ENCODE measurements at places on chromosomes 7 and 10.

DNA sequence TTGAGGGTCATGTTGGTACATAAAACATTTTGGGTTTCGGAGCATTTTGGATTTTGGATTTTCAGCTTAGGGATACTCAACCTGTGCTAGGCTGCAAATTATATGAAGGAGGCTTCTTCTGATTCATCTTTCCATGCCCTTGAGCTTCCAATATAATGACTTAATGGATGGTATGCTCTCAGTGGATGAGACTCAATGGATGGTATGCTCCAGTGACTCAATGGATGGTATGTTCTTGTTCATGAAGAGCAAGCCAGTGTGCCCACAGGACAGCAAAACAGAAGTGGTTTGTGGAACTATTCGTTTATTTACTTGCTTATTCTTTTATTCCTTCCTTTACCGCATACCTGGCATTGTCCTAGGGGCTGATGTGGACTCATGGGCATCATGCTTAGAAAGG is 969.6 kb downstream of the LRMDA start:
- no peak for DNase-seq

GRCh38 chr7:87413029-87413428 is 62.5 kb downstream of the ABCB4 start:
- DNase-seq, result no peak

- DNase-seq, result no peak
Observed at GRCh38 chr10:101287997-101288635, 58.9 kb upstream of the LBX1 start.

DNA sequence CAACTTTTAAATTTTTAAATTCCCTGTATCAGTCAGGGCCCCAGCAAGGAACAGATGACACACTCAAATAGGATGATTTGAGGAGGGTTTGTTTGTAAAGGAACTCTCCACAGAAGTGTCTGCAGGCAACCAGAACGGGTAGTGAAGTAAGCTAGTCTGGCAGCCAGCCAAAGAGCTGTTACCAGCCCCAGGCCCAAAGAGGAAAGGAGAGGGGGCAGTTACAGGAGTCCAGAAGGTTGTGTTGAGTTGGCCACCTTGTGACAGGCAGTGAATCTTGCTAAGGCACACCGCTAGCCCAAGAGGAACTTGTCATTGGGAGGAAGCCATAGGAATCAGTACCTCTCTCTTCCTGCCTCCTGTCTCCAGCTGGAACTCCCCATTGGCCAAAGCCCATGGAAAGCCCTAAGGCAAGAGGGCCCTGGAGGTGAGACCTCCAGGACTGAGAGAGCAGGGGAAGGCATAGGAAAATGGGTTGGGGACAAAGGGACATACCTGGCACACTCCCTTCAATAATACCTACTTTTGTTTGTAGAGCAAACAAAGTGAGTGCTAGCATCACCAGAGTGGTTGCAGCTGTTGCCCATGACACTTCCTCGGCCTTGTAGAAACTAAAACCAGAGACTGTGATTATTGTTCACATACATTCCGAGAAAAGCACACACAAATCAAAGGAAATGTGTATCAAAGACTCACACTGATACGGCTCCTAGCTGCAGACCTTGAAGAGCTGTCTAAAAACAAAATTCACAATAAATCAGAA is 25.4 kb upstream of the GATAD1 start:
- DNase-seq, result no peak

GRCh38 chr7:91194841-91195240 is 69.4 kb upstream of the FZD1 start:
- no peak for DNase-seq

- no peak for DNase-seq
Observed at GRCh38 chr7:82530361-82530760, 86.8 kb upstream of the CACNA2D1 start.

DNA sequence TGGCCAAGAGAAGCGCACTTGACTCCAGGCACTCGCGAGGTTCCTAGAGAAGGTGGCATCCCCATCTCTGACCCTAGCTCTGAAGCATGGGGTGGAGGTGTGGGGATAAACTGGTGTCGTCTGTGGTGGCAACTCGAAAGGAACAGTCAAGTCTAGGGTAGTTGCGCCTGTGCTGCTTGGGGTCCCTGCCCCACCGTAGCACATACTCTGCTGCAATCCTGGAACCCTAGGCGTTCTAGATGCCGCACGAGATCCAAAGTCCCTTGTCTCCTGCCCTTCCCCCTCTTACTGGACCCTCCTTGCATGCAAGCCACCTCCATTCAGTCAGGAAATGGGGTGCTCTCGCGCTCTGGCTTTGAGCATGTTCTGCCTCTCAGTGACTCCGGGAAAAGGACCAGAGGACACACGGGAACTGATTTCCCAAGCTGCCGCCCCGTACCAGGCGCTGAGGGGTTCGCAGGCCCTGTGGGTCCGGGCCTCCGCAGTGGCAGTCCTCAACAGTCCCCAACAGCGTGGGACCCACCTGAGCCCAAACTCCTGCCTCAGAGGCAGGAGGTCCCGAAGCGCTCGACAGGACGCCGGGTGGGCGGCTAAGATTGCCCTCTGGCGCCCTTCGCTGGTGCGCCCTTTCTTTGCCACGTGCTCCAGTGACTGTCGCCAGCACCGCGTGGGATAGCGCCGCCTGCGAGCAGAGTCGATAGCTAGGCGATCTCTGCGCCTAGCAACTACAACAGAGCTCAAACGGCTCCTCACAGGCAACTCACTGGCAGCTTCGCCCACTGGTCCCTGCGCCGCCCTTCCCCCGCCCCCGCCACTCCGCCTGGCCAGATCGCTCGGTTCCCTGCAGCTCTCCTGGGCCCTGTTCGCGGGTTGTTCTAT is 452.0 kb downstream of the REEP3 start:
- no peak for DNase-seq

DNA sequence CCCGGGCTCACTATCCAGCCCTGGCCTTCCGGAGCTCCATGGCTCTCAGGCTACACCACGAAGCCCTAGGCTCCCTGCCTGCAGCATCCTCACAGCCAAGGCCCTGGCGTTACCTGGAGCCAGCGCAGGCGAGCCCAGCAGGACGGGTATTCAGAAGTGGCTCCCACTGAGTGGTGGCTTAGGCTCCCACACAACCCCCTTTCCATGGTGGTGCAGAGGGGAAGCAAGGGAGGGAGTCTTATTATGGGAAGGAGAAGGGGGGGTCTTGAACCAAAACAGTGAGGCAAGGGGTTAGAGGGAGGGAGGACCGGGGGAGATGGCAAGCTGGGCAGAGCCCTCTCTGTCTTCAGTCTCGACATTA is 29.6 kb upstream of the NDST2 start:
- DNase-seq, result no peak

GRCh38 chr10:43083764-43084163 is 6.9 kb downstream of the RET start:
- no peak for DNase-seq

GRCh38 chr10:70967591-70968587 is 79.5 kb upstream of the PCBD1 start:
- DNase-seq, result no peak

DNA sequence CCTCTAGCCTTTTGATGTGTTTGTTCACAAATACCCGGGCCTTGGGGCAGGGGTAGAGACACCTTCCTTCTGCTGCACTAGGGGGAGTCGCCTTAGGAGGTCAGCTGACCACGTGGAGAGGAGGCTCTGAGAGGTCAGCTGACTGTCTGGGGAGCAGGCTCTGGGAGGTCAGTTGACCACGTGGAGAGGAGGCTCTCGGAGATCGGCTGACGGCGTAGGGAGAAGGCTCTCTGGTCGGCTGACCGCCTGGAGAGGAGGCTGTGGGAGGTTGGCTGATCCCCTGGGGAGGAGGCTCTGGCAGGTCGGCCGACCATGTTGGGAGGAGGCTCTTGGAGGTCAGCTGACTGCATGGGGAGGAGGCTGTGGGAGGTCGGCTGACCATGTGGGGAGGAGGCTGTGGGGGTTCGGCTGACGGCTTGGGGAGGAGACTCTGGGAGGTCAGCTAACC is 59.6 kb upstream of the LYZL1 start:
- no peak for DNase-seq

- DNase-seq, result no peak
Observed at GRCh38 chr10:113111900-113112853, 162.1 kb downstream of the TCF7L2 start.

- no peak for DNase-seq
Observed at GRCh38 chr7:144830811-144831210, 5.0 kb downstream of the TPK1 start.
